ENCODE measurements at places on chromosomes 2 and 18.

DNA sequence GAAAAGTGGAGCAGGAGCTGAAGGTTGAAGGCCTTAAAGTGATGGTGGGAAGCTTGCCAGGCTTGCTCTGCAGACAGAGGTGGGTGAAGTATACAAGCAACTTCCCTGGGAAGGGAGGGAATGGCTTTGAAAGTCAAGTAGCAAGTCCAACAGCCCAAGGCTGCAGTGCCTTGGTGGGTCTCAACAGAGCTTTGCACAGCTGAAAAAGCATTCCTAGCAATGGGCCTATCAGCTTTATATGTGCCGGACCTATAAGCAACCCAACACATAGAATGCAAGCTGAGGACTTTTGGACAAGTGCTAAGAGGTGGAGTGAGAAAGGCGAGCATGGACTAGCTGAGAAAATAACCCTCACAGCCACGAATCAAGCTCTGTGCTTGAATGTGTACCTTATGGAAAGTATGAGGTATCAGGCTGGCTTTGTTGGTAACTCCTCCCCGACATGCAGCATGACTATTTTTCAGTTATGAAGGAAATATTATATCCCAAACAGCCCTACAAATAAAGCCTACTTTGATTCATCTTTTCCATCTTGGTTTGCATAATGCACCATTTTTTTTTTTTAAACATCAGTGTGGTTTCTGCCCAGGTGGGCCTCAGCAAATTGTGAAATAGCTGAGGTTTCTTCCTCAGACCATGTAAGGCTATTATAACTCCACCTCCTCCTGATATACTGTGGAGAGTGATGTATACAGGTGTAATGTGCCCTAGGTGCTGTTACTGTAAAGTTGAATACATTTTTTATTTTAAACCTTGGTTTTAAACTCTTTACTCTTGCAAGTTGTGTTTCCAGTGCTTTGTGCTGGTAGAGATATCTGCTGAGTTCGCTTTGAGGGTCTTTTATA is 241.4 kb upstream of the CXCR4 start:
- DNase-seq = no peak

GRCh38 chr2:219621935-219622334 is 5.5 kb upstream of the SLC4A3 start:
- DNase-seq = no peak

- no peak for DNase-seq
Observed at GRCh38 chr2:1055014-1055595, 104.5 kb downstream of the SNTG2 start.

- DNase-seq = no peak
Observed at GRCh38 chr2:12010779-12011178, 264.3 kb downstream of the LPIN1 start.

- DNase-seq = no peak
Observed at GRCh38 chr2:159792599-159792998, 5.4 kb downstream of the CD302 start.

GRCh38 chr2:43321446-43321845 is 95.0 kb upstream of the ZFP36L2 start:
- DNase-seq = no peak

DNA sequence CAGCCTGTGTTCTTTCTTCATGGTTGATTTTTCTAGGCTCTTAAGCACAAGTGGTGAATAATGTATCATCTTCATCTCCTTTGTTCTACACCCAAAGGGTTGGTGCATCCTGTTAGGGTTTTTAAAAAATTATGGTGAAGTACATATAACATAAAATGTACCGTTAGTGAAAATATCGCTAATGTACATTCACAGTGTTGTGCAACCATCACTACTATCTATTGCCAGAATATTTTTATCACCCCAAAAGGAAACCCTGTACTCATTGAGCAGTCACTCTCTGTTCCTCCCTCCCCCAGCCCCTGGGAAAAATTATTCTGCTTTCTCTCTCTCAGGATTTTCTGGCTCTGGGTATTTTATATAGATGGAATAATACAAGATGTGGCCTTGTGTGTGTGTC is 98.5 kb downstream of the PRKCE start:
- no peak for DNase-seq

DNA sequence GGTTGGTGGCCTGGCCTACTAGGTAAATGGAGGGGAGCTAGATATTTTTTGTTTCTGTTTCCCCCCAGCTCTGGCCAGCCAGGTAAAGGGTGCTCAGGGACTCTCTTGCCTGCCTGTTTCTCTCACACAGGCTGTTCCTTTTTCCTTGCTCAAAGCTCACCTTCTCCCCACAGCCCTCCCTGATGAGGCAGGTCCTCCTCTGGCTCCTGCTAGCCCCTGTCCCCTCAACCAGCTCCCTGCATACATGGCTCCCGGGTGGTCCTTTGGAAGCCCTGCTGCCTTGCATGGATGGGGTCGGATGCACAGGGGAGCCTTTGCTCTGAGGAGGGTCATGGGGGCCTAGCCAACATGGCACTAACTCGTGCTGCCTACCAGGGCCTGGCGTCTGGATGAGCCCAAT is 27.8 kb downstream of the DYSF start:
- no peak for DNase-seq

- DNase-seq = no peak
Observed at GRCh38 chr2:28281739-28282138, 110.9 kb upstream of the FOSL2 start.

- no peak for DNase-seq
Observed at GRCh38 chr2:186868344-186868743, 19.4 kb upstream of the ZSWIM2 start.

GRCh38 chr2:8956774-8957173 is 46.7 kb downstream of the MBOAT2 start:
- DNase-seq = no peak

GRCh38 chr2:79393107-79393685 is 119.7 kb upstream of the CTNNA2 start:
- DNase-seq = no peak

- DNase-seq = no peak
Observed at GRCh38 chr18:48607056-48607984, 68.5 kb downstream of the CTIF start.

DNA sequence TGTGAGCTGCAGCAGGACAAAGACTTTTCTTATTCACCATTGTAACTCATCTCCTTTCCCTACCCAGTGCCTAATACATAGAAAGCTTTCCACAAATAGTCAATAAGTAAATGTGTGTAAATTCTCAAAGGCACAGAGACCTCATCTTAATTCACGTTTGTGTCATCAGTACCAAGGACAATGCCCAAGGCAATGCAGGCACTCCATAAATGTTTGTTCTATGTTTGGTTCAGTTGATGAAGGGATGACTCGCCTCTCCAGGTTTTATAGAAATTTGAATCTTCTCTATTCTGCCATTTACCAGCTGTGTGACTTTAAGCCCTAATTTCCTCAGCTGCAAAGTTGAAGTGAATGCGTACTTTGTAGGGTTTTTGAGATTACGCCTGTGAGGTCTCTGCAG is 2.1 kb upstream of the MOGAT1 start:
- no peak for DNase-seq

GRCh38 chr2:109069331-109070194 is 59.4 kb upstream of the SH3RF3 start:
- no peak for DNase-seq

DNA sequence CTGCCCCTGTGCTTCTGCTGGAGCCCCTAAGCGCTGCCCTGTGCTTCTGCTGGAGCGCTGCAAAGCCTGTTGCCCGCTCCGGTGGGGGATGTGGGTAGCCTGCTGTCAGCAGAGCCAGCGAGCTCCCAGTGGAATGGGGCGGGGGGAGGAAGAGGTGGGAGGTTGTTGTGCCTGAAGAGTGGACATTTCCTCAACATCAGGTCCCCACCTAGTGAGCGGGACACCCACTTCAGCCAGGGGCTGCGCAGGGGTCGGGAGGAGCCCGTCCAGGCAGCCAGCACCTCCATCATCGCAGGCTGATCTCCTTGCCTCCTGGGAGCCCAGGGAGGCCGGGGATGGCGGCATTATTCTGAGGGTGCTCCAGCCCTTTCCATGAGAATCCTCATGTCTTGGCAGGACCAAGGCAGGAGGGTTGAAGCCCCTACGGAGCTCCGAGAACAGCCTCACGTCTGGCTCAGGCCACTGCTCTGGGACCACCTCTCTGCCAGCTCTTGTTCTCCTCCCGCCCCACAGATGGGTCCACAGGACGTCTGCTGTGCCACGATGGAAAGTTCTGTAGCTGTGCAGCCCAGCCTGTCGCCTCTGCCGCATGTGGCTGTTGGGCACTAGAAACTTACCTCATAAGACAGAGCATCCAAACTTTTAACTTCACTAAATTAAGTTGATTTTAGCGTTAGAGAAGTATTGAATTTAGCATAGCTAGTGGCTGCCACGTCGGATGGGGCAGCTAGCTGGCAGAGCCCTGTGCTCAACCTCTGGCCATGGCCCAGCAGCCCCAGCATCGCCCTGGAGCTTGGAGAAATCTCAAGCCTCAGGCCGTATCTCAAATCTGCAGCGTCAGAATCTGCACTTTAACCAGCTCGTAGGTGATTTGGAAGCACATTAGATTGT is 1.9 kb upstream of the ALLC start:
- no peak for DNase-seq

DNA sequence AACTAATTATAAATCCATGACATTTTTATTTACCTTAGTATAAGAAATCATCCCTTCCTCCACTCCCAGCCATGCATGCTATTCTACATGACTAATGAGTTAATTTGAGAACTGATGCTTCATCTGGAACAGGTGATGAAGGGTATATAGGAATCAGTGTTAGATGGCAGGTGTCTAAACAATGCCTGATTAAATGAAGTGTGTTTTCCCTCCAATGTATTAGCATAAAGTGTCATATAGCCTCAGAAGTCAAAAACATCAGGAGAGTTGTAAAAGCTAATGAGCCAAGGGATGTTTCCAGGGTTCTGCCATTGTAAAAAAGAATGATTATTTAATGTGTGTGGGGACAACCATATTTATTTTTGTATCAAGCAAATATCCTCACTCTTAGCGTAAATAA is 913.8 kb downstream of the DCC start:
- no peak for DNase-seq

DNA sequence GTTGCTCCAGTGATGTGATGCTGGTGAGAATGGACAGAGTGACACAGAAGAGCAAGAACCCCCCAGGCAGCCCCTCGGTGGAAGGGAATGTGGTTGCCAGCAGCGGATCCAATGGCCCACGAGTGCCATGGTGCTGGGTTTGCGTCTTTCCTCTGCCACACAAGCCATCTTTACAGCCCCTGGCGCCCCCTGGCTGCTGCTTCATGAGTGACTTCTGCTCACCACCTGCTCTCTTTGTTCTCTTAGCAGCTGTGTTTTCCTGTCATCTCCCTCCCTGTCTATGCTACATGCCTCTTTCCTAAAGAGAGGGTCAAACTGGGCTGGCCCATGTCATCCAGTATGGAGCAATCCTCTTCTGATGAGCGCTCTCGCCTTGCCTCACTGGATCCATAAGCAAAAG is 300.0 kb upstream of the SMIM21 start:
- no peak for DNase-seq

DNA sequence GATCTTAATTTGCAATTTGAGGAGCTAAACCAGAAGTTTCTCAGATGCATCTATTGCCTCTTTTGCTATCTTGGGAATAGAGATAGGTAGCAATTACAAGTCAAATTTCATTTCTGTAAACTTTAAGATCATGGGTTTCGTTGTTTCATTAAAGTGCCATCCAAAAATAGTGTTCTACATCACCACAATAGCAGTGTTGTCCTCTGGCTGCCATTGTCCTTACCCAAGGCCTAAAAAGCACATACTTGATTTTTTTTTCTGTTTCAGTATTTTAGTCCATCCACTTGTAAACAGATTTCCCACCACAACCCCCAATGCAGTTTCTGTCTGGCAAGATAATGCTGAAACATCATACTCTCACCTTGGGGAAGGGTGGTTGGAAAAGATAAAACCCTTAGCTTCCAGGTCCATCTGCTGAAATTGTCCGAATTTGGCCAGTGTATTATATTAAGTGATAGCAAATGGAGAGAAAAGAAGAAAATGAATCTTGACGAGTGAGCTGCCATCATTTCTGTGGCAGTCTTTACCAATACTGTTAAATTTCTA is 136.2 kb downstream of the LCLAT1 start:
- no peak for DNase-seq

DNA sequence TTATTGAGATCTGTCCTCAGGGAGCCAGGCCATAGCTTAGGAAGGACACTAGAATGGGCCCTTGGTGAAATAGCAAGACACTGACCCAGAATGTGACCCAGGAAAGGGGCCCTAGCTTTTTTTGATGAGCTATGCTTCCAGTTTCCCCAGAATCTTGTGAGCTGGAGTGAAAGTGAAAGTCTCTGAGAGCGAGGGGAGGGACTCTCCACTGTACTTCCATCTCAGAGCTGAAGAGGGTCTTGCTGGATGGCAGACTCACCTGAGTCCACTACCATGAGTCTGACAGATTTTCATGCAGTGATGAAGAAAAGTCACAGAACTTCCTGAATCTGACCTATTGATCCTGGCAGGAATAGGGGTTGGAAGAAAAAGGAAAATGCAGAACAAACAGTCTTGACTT is 3.1 kb downstream of the ARHGAP25 start:
- peak; percentile 49 for DNase-seq

DNA sequence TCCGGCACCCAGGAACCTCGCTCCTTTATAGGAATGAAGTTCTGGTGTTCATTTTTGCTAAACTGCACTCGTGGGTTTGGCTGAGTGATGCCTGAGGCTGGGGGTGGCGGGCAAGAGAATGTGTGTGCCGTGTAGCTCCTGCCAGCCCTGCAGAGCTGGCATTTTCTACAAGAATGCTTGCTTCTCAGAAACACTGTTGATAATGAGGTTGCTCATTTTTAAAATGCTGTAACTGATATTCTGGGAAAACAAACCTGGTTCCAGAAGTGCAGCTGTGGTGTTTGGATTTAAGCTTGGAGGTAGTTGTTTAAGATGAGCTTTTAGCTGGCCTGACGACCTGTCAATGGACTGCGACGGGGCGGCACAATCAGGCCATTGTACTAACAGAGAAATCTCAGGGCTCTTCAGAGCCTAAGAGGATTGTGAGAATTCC is 511.9 kb upstream of the TNP1 start:
- DNase-seq = no peak

DNA sequence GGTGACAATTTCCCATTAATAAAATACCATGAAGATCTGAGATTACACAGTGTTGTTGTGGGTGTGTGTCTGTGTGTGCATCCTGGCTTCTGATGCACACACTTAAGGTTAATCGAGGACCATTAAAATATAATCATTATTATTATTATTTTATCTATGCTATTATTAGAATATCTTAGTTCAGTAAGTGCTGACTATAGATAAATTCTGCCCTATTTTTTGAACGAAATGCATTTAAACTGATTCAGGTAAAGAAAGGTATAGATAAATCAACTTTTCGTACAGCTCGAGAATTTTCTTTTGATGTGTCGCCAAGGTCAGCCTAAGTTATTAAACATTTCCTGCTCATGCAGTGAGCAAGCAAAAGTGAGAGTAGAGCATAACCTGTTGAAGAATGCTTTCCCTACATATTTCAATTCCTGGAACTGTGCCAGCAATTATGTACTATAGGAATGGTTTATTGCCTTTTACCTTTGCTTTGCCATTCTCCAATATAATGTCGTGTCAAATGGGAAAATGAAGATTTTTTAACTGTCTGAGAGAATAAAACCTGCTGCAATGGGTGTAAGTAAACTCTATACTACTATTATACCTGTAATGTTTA is 25.8 kb downstream of the KCNJ3 start:
- no peak for DNase-seq

Measured in GM12864 (cell line).